GM12864 (cell line): ENCODE measurements at places on chromosomes 4 and X.

DNA sequence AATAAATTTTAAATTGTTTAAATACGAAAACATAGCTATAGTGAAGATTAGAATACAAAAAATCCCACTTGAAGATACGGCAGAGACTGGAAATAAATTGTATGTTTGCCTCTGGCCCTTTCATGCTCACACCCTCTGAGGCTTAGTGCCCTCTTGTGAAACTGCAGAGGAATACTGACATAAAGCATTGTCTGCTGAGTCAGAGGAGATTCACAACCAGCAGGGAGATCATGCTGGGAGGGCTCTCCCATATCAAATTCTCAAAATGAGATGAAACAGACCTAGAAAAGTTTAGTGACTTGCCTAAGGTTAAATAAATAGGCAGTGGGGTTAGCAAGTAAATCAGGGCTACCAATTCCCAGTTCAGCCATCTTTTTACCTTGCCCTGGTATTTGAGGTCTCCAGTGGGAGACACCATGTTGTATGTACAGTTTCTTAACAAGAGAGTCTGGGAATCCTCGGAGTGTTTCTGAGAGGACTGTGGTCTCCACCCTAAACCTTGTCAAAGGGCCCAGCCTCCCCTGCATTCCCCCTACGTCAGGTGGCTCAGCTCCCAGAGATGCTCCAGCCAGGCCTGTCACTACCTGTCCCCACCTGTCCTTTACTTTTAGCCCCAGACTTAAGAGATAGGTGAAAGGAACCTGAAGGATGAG is 581.4 kb upstream of the DIPK2B start:
- no peak for DNase-seq

DNA sequence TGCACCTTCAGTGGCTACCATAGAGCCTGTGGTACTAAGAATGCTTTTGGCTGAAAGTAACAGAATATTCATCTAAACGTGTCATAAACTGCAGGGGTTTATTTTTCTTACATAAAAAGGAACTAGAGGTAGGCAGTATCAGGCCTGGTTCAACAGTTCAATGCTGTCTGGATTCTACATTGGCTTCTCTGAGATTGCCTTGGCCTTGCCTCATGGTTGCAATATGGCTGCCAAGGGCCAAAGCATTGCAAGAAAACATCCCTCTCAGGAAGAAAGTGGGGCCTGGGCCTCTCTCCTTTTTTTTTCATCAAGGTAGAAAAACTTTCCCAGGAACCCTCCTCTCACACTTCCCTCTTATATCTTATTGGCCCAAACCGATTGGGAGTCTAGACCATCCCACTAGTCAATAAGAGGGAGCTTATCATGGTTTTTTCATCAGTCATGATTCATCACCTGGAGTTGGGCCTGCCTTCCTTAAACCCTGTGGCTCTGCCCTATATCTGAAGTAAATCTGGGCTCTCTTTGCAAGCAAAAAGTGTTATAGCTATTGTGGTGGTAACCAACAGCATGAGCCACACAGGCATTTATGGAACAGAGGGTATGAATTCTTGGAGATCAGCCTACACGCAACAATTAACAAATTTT is 1.8 kb upstream of the DOCK11 start:
- no peak for DNase-seq

DNA sequence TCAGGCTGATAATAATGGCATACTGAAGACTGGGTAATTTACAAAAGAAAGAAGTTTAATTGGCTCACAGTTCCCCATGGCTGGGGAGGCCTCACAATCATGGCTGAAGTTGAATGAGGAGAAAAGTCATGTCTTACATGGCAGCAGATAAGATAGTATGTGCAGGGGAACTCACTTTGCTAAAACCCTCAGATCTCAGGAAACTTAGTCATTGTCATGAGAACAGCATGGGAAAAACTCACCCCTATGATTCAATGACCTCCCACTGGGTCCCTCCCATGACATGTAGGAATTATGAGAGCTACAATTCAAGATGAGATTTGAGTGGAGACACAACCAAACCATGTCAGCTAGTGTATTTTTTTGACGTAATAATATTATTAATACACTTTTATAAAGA is 149.8 kb upstream of the BOD1L1 start:
- DNase-seq: no peak

DNA sequence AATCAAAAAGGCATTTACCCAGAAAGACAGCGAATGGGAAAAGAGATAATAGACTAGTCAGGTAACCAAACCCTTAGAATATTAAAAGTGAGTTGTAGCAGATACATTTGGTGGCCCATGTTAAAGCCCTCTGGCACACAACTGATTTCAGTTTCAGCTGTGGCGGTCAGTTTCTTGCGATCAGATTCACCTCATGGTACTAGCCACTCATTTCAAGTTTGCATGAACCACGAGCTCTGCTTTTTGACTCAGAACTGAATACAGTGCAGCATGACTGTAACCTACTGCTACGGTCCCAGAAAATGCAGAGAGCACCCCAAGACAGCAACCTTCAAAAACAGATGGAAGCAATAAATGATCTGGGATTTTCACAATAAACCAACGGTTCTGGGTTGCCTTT is 919.1 kb upstream of the PCDH10 start:
- DNase-seq: no peak

GRCh38 chr4:47122592-47123291 is 91.4 kb downstream of the GABRB1 start:
- peak; percentile 31 for DNase-seq

GRCh38 chr4:712093-712492 is 6.5 kb downstream of the PCGF3 start:
- no peak for DNase-seq

GRCh38 chr4:6011271-6011671 is 7.0 kb downstream of the C4orf50 start:
- no peak for DNase-seq

DNA sequence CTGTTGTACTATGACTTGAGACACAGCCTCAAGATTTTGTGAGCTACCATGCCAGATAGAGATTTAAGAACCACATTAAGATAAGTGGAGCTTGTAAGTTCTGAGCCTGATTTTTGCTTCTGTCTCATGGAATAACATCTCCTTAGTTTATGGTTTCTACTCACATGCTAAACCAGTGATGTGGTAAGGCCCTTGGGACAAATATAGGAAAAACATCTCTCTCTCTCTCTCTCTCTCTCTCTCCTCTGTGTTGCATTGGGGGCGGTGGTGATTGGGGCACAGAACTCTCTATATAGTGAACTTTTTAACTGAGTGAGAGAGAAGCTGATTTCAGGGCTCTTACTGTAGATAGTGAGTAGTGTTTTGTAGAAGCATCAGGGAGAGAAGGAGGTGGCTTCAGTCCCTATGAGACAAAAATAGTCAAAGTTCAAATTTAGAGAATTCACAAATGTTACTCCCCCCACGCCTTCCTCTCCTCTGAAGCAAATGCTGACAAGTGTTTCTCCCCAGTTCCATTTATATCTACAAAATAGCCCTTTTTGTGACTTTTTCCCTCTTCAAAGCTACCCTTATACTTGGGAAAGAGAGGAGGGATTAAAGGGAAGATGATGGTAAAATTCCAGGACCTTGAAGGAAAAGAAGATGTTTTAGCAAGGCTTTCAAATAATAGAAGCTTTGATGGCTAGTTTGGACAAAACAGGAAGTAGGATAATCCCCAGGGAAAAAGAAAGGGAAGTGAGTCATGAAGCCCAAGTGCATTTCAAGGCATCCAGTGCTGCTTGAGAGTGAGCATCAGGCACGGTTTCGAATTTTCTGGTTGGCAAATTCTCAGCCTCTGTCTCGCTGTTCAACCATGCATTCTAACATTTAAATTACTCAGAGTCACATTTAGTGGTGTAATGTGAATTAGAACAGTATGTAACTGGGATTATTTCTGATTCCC is 134.3 kb upstream of the AP1S2 start:
- DNase-seq: no peak

- no peak for DNase-seq
These were observed 857.4 kb downstream of the FAT4 start for GRCh38 chr4:126172126-126172525.

DNA sequence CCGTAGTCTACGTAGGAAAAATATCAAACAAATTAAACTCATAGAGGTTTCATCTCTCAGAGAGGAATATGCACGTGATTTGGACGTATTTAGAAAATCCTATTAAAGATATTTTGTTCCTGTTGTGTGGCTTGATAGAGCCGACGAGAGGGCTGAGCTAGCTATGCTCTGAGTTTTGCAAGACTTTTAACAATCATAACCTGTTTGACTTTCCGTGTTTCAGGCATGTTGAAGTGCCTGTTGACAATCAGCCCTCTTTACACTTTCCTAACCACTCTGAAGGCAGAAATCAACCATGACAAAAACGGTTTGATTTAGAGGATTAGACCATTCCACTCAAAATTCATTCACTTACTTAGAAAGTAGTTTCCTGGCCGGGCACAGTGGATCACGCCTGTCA is 297.3 kb downstream of the ASMT start:
- DNase-seq: no peak

DNA sequence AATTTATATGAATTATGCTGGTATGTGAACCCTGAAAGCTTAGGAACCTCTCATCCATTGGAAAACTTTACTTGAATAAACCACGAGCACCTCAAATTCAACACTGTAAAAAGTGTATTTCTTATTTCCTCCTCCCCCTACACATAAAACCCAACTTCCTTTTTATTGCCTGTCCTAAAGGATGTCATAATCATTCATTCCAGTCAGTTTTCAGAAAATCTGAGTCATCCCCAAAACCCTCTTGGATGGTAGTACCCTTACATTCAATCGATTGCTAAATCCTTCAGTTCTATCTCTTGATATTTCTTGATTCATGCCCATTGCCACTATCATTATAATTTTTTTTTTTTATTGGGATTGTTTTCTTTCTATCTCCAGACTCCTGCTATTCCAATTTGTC is 91.1 kb upstream of the ATP8A1 start:
- no peak for DNase-seq

DNA sequence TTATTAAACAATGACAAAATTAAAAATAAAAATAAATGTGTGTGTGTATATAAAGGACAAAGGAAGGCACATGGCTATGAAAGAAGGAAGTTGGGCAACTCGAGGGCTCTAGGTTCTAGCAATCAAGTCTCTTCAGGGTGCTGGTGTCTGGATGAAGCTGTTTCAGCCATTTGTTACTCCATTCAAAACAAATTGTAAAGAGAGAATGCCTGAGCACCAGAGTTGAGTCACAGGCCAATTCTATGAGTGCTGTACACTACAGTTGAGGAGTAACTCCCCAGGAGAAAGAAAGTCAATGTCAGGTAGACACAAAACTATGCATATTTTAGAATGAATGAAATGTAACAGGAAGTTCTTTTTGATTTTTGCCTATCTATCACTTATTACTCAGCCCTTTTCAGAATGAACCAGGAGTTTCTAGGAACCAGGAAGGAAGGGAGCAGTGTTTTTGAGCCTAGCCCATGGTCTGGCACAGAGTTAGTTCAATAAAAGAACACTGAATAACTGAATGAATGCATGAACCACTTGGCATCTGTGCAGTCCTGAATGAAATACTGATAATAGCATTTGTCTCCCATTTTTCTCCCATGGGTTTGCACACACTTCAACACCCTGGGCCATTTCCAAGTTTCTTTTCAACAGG is 151.7 kb upstream of the CPEB2 start:
- DNase-seq: no peak

DNA sequence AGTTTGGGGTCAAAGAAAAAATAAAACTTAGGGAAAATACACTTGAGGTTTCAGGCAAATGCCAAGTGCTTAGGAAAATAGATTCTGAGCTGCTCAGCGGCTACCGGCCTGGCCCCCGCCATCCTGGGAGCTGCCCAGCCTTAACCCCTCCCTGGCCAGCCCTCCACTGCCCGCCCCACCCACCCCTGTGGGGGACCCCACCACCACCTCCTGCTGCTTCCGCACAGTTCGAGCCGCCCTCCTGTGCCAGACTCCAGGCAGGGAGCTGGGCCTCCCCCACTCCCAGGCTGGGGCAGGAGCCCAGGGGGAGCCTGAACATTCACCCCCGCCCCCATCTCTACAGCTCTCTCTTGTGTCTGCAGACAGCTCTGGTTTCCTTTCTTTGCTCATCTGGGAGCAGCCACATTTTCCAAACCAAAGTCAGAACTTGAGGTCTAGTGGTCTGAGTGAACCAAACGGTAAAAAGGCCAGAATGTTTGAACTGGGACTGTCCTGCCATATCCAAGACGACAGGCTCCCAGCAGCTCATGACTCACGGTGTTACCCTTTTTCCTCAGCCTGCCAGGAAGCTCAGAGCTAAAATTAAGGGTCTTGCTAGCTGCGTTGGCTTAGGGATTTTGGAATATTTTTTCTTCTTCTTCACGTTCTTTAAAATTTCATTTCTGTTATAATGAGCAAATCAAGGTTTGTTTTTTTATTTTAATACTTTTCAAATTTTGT is 4.7 kb upstream of the FGFR3 start:
- no peak for DNase-seq

DNA sequence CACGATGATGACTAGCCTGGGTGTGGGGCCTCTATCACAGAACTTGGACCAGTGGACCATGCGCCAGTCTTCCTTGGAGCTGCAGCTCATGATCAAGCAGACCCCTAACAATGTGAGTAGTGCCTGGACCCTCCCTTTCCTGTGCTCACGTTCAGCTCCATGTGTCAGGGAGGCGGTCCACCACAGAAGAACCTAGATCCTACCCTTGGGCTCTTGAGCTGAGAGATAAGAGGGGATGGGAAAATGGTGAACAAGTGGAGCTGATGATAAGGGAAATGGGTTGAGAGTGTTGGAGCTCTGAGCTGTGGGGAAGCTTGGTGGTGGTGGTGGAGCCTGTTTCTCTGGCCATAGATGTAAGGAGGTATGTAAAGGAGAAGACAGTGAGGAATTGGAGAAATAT is 13.1 kb downstream of the MED12 start:
- no peak for DNase-seq

DNA sequence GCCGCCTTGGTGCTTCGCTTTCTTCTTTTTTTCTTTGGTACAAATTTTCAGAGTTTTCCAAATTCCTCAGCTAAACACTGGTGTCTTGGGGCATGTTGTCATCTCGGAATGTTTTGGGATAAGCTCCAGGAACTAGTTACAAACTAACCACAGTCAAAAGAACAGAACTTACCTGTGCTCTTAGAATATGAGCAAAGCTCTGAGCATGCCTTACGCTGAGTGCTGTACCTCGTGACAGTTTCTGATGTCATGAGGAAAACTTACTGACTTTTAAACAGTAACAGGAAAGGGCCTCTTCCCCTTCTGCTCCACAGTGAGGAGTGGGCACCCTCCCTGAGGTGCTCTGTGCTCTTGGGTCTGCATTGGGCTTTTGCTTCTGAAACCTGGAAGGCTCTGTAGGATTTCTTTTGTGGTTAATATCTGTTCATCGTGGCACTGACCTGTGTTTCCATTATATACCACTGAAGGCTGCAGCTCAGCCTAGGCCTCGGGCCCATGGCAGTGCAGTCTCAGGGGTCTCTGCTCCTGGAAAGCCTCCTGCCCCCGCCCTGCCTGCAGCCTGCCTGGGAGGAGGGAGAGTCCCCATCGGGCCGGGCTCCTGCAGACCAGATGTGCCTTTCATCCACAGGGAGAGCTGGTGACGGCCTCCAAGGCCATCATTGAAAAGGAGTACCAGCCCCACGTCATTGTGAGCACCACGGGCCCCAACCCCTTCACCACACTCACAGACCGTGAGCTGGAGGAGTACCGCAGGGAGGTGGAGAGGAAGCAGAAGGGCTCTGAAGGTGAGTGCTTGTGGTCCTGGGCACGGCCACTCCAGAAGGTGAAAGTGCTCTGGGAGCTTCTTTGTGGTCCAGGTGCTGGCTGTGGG is 48.7 kb downstream of the NOP14 start:
- no peak for DNase-seq

GRCh38 chr4:102817613-102818268 is 9.6 kb downstream of the UBE2D3 start:
- DNase-seq: no peak
